HCEC 1CT (cell line): ENCODE measurements at places on chromosomes 7 and 10.

DNA sequence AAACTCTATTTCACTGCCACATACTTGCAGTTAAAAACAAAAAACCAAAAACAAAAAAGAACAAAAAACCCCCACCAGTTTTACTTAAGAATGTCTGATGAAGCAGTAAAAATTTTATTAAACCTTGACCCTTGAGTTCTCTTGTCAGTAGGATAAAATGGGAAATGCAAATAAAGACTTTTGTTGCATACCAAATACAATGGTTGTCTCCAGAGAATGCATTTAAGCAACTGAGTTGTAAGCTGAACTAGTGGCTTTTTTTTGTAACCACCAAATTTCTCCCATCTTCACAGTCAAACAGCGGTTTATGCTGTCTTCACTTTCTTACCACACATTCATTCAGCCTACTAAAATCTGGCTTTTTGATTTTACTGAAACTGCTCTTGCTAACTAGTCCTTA, 3.1 kb downstream of the SYPL1 start:
- DNase-seq: no peak

- no peak for DNase-seq
Measured at GRCh38 chr7:108413337-108413736, 42.9 kb downstream of the NRCAM start.

DNA sequence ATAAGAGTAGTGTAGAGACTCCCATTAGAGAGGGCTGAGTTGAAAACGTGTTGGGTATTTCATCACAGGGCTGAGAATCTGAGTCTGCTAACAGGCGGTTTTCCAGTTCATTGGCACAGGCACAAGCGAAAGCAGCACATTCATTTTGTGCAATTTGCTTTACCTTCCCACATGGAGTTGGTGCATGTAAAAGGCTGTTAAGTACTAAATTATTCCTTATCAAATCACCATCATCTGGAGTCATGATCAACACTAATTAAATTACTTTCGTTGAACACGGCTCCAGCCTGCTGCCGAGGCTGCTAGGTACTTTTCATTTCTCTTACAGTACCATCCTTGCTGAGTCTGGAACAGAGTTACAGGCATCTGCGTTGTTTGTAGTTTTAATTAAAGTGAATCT, 43.8 kb downstream of the ETV1 start:
- DNase-seq: no peak

DNA sequence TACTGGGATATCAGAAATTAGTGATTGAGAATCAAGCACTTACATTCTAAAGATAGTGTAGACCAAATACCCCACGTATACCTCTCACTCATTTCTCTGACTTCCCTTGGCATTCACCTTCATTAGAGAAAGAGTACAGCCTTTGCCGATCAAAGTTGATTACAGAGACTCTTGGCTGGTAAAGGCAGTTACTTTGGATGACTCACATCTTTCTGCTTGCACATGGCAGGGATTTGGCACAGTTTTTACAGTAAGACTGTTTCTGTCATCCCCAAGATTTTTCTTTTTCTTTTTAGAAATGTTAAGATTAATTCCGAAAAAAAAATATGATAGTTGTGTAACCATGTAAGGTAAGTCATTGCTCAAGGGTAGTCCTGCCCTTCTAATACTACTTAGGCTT, 143.0 kb downstream of the TSPAN12 start:
- no peak for DNase-seq

DNA sequence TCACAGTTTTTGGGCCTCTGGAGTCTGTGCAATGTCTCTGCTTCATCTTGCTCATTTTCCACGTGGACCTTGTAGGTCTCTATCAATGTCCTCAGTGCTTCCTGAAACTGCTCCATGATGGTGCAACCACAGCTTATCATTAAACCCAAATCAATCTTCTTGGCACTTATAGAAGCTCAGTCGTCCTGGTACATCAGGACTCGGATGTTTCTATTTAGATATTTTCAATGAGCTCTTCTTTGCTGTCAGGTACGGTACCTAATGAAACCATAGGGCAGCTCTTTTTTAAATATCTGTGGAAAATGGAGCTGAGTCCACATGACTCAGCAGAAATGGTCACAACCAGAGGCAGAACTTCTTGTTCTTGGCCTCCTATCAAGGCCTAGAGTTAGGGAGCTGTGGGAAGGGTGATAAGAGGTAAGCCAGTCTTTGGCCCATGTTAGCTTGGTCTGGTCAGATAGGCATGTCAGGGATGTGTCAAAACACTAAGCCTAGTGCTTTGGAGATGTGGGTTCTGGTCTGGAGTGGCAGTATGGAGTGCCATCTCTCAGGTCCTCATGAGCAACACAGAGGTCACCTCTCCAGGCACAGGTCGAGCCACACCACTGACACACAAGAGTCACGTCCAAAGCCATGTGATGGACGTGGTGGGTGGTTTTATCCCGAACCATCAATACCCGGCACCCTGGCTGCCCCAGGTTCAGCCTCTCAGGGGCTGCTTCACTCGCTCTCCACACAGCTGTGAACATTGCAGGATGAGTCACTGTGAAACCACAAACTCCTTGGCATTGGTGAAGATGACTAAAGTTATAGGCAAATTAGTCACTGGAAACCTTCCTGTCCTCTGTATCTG, 87.0 kb downstream of the TBXAS1 start:
- peak; percentile 99 for DNase-seq

DNA sequence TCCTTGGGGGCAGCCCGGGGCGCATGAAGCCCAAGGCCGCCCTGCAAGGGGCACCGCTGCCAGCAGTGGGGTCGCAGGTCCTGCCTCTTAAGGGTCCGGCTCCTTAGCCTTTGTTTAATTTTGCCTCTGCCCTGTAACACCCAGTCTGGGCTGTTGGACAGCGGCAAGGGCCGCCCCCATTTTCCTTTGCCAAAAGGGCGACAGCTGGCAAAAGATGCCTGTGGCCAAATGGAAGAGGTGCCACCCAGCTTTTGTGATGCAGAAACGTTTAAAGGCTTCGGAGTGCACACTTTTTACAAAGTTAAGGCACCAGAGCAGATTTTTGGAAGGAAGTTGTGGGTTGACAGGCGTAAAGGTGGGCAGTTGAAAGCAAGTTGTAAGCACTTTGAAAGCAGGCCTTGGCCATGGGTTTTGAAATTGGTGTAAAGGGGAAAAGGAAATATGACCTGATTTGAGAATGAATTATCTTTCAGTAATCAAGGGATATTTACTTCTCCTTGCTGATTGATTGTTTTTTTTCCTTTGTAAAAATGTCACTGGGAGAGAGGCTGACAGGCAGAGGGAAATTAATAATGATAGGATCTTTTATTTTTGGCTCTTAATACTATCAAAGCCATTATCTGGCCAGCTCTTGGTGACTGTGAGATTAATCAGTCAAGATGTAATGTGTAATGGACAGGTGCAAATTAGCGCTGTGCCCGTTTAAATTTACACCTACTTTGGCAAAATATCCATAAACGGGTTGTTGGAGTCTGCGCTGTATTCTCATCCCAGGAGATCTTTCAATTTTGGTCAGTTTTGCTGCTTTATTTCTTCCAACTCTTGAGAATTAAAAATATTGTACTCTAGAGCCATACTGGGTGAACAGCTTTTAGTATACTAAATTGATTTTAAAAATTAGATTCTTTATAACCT, 1.2 kb downstream of the CASD1 start:
- peak; percentile 23 for DNase-seq

DNA sequence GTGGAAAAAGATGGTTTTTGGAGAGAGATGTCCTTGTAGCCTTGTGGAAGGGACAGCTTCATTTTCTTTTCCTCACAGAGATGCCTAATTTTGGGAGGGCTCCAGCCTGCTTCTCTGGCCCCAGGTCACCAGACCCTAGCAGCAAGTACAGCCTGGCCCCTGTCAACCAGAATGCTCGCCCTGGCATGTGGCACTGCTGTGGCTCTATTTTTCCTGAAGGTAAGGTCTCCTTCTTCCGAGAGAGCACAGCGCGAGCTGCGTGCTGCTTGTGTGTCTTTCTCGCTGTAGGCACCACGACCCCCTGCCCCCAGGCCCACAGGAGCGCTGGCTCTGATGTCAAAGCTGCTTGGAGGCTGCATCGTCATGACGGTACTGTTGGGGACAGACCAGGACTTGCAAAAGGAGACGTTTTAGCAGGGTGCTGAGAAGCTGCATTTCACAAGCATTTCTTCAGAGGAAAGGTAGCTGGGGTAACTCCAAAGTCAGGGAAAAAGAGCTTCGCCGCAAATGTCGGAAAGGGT, 58.7 kb downstream of the CLEC2L start:
- DNase-seq: no peak

- DNase-seq: peak; percentile 43
Measured at GRCh38 chr7:7799138-7799537, 80.7 kb upstream of the RPA3 start.

DNA sequence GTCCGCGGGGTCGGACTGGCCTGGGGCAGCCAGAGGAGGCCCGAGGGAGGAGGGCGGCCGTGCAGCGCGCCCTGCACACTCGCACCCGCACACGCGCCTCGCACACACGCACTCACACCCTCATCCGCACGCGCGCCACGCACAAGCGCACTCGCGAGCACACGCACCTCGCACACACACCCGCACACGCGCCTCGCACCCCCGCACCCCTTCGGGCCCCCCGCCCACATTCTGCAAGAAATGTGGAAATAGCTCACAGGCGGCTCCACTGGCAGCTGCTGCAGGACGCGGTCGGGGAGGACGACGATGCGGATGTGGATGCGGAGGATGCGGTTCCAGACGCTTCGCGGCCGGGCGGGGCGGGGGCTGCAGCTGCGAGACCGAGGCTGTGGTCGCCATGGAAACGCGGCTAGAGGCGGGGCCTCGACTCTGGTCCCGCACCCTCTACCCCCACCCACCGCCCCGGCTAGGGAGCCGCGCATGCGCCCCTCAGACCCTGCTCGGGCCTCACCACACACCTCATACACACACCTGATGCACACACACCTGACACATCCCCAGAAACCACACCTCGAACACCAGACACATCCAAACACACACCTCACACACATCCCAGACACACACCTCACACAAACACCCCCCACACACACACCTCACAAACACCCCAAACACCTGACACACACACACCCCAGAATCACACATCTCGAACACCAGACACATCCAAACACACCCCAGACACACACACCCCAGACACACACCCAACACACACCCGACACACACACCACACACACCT, at the start of gene CALY:
Gene CALY, minus strand, starts transcription at position 320 of the 793 bp plus-strand sequence. CDS start 7,907 bp downstream, outside the sequence.
- no peak for DNase-seq
